HT1080 (cell line): ENCODE measurements at places on chromosomes 16 and 17. TPM values are rescaled to one million over a fixed set of nuclear protein-coding genes. Genes with fewer than 3 reads are reported as not detected.

DNA sequence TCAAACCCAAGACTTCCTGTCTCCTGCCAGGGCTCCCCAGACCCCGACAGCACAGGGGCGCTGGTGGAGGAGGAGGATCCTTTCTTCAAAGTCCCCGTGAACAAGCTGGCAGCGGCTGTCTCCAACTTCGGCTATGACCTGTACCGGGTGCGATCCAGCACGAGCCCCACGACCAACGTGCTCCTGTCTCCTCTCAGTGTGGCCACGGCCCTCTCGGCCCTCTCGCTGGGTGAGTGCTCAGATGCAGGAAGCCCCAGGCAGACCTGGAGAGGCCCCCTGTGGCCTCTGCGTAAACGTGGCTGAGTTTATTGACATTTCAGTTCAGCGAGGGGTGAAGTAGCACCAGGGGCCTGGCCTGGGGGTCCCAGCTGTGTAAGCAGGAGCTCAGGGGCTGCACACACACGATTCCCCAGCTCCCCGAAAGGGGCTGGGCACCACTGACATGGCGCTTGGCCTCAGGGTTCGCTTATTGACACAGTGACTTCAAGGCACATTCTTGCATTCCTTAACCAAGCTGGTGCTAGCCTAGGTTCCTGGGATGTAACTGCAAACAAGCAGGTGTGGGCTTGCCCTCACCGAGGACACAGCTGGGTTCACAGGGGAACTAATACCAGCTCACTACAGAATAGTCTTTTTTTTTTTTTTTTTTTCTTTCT lies 8.1 kb downstream of the SERPINF1 start:
- DNase-seq: no peak

The BCAR1 gene
- total RNA-seq: 81.0 and 92.8 TPM in 2 replicates

The SMPD3 gene
- total RNA-seq: 0.31 TPM in 1 of 2 replicates, not detected in the other

The PRDM7 gene
- total RNA-seq: not detected in 2 replicates
